ENCODE measurements at places on chromosomes 3 and 15.
A peak's percentile ranks its signal among the peaks of the same experiment; 100 is the strongest.

DNA sequence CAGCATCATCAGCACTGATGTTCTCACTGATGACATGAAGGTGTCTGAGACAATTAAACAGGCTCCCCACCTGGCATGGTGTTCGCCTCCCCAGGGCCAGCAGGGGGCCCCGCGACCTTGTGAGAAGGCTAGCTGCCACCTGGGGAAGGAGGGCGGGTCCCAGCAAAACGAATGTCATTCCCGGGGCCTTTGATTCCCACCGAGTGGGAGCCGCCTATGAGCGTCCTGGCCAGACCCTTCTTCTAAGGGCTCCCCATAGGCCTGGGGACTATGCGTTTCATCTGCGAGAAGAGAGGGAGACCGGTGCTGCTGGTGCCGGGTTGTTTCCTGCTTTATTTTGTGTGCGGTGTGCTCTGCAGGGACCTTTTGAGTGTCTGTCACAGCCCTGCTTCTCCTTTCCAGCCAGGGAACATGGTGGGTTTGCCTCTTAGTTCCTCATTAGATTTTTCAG, 20.5 kb upstream of the MINDY4B start:
- peak; percentile 29 for DNase-seq

GRCh38 chr3:58217209-58217811, 6.5 kb upstream of the DNASE1L3 start:
- no peak for DNase-seq

DNA sequence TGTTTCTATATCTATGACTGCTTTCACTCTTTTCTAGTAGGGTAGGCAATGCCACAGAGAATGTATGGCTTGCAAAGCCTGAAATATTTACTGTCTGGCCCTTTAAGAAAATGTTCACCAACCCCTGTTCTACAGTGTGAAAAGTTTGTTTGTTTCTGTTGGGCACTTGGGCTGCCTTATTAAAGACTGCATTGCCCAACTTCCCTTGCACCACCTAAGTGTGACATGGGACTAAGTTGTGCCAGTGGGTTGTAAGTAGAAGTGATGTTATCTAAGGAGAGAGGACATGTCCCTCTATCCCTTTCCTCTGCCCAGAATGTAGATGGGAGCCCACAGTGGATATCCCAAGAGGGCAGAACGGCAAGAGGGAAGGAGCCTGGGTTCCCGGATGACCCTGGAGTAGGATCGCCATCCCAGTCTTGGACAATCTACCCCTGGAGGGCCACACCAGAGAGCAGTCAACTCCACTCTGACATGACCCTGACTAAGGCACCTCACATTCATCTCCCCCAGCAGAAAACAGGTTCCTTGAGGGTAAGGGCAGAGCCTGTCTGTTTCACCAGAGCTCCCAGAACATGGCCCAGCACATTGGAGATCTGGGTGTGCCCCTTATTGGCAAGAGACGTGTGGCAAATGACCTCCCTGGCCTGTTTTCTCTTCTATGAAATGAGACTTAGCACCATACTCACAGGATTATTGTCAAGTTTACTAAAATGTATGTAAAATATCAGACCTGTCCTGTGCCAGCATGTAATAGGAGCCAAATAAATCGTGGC, 138.8 kb downstream of the SMAD6 start:
- no peak for DNase-seq

GRCh38 chr3:164332831-164333802, 745.2 kb downstream of the SI start:
- DNase-seq: no peak

DNA sequence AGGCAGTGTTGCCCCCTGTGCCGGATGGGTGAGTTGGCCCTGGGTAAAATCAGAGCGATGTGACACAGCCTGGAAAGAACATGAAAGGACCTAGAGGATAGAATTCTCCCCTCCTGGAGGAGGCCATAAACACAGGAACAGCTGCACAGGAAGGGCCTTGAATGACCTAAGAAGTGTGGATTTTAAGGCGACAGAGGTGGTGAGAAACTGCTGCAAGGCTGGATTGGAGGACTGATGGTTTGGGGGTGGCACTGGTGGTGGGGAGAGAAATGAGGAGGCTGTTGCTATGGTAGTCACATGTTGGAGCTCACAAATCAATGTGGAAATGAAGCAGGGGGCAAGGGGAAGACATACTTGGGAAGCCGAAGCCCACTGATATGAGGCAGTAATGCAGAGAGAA, 13.8 kb downstream of the XIRP1 start:
- no peak for DNase-seq

DNA sequence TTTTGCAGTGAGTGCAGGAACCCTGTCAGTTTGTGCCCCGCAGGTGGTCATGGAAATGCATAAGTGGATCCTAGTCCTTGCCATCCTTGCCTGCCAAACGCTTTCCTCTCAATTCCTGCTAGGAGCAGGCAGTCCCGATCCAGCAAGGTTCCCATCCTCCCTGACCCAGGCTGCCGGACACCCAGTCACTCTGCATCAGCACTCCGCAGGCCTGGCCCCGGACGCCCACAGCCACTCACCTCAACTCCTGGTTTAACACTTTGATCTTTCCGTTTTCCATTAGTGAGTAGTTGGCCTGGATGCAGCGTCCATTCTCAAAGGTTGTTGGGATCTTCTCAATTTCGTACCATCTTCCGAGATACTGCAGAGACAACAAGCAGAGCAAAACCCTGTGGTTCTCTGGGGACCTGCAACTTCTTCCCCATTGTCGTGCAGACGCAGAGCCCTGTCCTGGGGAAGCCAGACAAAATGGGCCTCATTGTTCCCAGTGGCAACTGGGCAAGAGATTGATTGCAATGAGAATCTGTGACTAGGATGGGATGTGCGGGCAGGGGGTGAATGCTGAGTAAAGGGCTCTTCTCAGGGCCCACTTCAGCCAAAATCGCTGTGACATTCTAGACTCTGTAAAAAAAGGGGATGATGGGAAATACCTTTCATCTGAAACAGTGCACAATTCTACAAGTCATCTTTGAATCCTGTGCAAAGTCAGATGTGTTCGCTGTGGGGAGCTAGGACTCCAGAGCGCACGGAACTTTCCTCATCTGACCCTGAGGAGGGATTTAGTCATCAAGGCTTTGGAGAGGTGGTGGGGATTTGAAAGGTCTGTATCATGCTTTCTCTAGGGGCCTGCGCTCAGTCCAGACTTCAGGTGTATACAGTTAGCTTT, 9.9 kb downstream of the APOD start:
- DNase-seq: no peak
